ENCODE measurements at places on chromosomes 2 and 18.

- DNase-seq, result no peak
These were observed 66.7 kb downstream of the COPS8 start for GRCh38 chr2:237152361-237152760.

DNA sequence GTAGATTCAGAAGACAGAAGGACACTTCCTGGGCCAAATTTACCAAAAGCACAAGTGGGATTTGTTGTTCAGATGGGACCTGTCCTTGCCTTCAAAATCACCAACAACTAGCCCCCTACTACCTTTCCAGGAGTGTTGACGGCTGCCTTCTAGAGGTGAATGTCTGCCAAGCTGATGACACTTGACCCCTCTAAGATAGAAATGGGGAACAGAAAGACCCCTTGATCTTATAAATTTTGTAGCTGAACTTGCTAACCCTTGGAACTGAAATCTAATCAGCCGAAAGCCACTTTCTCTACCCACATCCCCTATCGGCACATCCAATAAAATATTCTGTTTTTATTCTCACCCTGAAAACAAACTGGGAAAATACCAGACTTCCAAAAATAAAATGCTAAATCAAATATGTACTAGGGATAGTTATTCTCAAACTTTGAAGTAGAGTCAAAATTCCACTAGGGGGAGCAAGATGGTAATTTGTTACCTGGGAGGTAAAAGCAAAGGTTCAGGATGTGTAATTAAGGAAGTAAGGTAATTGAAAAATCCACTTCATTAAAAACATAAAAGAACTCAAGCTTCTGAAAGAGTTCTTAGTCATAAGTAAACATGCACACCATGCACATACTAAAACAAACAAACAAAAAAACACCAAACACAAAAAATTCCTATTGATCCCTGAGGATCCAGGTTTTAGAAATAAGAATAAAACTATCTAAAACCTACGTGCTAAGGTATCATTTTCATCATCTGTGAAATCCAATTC lies 119.2 kb downstream of the ANKRD44 start:
- no peak for DNase-seq

- no peak for DNase-seq
These were observed 80.7 kb upstream of the RNF152 start for GRCh38 chr18:61973273-61974115.

GRCh38 chr2:178409261-178409660 lies 41.7 kb downstream of the PRKRA start:
- no peak for DNase-seq

DNA sequence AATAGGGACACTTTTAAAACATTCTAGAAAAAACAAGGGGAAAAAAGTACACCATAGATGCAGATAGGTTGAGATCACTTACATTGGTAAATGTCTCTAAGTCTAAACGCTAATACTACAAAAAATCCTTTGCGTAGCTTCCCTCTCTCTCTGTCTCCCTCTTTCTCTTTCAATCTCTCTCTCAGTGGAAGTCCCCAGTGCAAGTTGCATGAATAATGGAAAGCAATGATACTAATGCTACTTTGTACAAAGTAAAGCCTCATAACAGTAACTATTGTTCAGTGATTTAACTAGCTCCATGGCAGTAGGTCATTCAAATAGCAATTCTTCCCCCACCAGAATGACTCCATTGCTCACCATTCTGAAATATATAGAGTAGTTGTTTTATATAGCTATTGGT lies 12.8 kb downstream of the MEIS1 start:
- DNase-seq, result no peak

DNA sequence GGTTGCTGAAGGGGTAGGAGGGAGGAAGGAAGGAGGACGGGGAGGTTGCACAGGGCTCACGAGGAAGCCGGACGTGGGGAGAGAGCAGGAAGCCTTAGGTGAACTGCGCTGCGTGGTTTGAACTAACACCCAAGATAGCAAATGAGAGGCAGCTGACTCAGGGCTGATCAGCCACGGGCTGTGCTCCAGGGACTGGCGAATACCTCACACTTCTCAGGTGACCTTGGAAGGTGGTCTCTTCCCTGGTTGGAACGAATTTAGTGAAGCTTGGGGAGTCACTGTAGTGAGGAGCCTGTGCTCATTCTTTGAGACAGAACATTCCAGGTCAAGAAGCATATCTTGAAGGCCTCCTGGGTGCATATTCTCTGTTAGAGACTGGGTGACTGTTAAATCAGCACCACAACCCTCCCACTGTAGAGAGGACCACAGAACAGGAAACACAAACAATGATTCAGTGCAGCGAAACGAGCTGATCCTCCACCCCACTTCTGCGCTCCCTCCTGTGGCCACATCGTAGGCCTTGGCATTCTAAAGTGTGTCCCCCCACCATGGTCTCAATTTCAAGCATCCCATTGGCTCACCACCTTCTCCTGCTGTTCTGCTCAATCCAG lies 33.8 kb downstream of the TOGARAM2 start:
- DNase-seq, result no peak

DNA sequence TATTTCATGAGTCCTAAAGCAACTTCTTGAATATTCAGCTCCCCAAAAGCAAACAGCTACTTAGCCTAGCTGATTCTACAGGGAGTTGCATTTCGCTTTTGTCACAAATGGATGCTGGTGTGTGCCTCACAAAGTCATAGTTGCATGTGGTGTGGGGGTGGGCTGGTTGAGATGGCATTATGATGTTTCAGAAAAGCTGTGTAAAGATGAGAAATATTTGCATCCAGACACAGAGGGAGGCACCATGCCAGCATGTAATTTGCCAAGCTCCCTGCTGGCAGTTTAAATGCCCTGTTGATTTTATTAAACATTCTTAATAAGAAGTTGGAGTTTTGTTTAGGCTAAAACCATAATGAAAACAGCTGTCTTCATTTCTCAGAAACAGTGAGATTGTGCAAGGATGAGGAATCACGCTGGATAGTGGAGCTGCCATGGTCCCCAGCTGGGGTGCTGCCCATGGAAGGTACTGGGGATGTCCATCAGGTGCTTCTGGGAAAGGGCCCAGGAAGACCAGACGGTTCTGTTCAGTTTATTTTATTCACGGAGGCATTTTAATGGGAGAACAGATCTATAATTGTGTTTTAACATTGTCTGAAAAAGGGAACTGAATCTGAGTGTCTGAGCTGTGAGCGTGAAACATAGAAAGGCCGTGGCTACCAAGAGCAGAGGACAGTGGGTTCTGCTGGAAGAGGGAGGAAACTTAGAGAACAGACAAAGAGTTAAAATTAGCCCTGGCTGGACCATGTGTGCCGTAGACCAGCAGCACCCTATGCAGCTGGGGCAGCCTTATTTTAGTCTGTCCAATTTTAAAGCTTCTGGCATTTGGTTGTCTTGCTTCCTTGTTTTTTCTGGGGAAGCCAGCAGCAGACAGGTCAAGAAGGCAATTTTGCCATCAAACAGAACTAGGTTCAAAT lies 177.1 kb downstream of the FAM210A start:
- DNase-seq, result no peak

GRCh38 chr2:241741016-241741415 lies 6.6 kb downstream of the D2HGDH start:
- peak; percentile 13 for DNase-seq

DNA sequence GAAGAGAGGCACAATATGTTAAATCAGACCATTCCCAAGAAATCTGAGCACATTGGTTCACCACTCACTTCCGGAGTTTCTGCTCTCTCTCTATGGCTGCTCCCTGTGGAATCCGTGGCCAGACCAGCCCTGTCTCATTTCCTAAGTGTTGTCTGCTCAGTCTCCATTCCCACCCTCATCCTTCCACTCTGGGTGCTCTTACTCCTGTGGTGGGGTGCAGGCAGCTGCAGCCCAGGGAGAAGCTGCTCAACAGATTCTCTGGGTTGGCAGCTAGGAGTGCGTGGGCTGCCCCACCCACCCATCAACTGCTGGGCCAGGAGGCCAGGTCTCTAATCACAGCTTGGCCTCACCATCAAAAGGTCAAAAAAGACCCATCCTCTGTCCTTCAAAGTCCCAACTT lies 98.3 kb downstream of the ARL4C start:
- DNase-seq, result no peak

DNA sequence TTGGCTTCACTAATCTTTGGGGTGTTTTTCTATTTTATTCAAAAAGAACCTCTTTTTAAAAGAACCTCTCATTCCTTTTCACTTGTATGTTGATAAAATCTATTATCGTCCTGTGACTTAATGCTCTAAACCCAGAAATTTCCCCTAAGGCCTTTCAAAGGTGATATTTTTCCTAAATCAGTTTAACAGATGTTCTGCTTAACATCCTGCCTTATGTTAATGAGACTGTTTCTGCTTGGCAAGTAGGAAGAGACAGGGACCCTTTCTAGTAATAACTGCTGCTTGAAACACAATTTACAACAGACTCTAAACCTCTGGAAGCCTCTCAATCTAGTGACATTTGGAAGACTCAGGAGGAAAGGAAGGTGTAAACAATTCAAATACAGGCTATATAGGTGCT lies 128.8 kb downstream of the KCNJ3 start:
- DNase-seq, result no peak

DNA sequence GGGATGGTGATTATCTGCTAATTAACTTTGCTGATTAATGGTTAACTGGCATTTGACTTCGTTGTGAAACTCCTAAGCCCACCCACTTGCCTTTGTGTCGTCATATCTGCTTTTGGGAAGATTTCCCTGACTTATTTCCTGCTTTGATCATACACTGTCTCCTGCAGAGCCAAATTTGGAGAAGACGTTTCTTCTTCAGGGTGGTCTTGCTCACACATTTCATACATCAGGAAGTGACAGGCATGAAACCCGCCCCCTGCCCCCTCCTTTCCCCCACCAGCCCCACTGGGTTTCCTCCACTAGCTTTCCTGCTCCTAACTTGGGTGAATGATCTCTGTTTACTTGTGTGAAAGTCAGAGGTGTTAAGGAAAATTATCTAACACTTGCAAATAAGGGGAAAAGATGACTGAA lies 300.1 kb downstream of the TSN start:
- DNase-seq, result no peak

DNA sequence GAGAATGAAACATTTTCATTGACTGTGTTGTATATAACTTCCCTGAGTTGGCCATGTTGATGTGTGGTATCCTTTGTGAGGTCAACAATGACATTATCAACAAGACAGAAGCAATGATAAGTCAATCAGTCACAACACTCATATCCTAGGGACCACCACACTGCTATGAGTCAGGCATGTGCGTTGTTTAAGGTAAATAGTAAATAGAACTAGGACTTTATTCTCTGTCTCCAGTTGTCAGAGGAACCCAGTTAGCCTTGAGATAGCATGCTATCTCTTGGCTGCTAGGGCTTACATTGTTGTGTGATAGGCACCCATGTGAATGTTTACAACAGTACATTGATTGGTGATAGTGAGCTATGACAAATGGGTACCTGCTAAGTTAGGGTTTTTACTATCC lies 37.3 kb downstream of the GPD2 start:
- no peak for DNase-seq

GRCh38 chr2:17830053-17831034 lies 14.1 kb downstream of the MSGN1 start:
- DNase-seq, result peak; percentile 8

DNA sequence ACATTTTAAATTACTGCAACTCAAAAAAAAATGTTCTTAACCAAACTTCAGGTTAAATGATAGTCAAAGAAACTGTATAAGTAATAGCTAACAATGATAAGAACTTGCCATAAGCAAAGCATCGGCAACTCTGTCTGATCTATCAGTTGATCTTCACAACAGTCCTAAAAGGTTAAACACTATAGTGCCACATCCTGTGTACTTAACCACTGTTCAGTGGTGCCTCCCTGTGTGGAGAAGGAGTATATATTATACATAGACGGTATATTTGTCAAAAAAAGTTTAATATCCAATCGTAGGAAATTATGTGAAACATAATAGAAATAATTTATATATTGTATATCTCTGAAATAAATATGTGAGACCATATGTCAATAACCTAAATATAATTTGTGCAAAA lies 13.0 kb downstream of the DTNA start:
- DNase-seq, result no peak

DNA sequence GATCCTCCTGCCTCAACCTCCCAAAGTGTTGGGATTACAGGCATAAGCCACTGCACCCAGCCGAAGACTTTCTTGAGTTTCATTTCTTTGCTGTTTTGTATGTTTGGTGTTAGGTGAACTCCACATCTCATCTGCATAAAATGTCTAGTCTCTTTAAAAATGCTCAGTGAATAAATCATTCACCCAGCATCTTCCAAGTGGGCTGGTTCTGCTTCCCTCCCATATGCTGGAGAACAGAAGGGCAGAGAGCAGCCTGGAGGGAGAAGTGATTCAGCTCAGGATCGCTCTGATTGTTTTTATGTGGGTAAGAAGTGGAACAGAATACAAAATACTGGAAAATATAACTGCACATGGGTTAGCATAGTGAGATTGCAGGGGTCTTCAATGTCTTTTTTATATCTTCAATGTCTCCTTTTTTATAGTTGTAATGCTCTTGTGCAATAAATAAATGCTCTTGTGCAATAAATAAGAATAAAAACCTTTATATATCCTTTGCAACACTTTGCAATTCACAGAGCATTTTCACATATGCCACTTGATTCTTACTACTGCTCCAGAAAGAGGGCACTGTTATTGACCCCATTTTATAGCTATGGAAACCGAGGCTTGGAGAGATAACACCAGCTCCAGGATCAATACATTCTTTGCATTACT lies 253.0 kb upstream of the NCKAP5 start:
- no peak for DNase-seq

DNA sequence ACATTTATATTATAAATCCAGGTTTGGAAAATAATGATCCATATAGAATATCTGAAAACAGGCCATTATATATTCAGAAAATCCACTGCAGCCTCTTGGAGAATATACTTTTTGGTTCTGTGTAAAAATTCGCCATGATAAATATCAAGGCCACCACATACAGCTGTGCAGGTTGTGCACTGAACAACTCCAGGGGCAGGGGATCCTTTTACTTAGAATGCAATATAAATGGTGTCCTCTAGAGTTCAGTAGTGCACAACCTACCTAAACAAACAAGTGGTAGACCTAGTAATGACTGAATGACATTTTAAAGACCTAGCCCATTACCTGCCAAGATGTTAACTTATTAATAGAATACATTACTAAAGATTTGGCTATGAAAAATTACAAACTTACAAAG lies 22.4 kb downstream of the MOGAT1 start:
- DNase-seq, result no peak

DNA sequence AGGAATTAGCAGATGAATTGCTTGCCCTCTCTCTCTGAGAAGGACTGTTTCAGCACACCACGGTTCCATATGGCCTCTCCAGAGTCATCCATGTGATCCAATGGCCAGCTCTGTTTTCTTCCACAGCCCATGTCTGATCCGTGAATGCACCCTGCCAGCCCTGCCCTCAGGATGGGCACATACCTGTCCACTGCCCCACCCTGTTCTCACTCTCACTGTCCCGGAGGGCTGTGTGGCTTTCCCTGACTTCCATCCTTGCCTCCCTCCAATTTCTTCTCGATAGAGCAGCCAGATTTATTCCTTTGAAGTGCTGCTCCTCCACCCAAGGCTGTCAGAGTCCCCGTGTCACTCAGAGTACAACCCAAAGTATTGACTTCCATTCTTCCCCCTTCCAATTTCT lies 343.1 kb downstream of the TGIF1 start:
- no peak for DNase-seq

GRCh38 chr18:57780706-57781347 lies 22.3 kb downstream of the ATP8B1 start:
- no peak for DNase-seq
